Stimulated activated CD8-positive, alpha-beta memory T cell treated with anti-CD3 and anti-CD28 coated beads, Interleukin-15, amount 100 ng/mL, for 24 hours (primary cell): ENCODE measurements at places on chromosomes 4 and X.

DNA sequence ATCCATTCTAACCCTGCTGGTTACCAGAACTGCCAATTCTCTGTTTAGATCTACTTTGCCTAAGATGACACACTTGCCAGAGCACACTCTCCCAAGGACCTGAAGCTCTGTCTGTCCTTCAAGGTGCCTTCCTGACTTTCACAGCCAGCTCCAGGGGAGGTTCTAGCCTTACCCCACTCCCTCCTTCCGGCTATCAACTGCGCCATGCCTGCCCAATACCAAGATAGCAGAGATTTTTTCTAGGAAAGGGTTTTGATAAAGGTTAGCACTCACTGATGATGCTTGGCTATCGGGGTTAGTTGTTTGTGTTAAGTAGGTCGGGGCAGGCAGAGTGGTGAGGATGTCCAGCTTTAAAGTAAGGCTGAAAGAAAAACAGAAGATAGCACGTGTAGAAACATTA lies 14.3 kb downstream of the ALPK1 start:
- no peak for DNase-seq

- no peak for DNase-seq
These were observed 1197.4 kb upstream of the ADGRL3 start for GRCh38 chr4:60002603-60003337.

DNA sequence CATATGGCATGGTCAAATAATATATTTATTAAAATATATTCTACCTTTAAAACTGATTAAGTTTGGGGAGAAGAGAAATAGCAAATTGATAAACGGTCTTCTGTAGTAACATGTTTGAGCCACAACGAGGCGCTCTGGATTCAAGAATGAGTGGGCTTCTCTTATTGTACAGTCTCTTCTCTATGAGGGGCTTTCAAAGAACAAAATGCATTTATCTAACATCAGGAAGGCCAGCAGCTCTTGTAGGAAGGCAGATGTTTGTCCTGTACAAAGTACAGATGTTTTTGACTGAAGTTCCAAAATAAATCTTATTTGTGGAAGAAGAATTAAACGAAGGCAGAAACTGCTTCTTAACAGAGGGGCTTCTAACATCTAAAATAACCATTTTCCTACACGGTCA lies 153.6 kb downstream of the RASL11B start:
- DNase-seq = no peak

DNA sequence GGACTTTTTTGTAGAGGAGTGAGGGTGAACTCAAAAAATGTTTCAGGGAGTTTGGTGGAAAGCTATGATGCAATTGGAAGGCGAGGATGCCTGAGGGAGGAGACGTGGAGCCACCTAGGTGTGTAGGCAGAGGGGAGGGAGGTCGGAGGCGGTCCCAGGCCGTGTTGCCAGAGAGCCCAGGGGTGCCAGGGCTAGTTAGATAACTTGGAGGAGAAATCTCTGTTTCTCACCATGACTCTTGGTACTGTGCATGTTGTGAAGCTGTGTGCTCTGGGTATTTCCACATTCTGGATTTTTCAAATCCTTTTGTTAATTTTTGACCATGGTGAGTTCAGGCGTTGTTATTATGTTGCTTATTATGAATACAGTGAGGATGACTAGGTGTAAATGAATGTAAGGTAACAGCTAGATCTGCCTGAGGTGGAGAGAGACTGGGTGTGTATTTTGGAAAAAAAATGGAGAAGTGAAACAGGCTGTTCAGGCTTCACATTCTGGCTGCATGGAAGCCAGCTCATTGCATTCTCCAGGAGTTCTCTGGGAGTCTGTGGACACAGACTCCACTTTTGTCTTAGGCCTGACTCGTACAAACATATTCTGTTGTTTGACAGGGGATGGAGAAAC lies 4.5 kb downstream of the RAB9A start:
- DNase-seq = no peak

GRCh38 chrX:72029483-72030411 lies 102.0 kb downstream of the RTL5 start:
- no peak for DNase-seq

GRCh38 chr4:122863639-122864038 lies 37.0 kb downstream of the FGF2 start:
- DNase-seq = no peak

- DNase-seq = no peak
These were observed 147.7 kb downstream of the SH3KBP1 start for GRCh38 chrX:19739683-19740082.

GRCh38 chr4:151581570-151581969 lies 172.6 kb downstream of the FHIP1A start:
- no peak for DNase-seq
